Ovary (tissue), 10 donors: ENCODE measurements at places on chromosomes 7 and 10. TPM values are rescaled to one million over a fixed set of nuclear protein-coding genes. Genes with fewer than 3 reads are reported as not detected.

VTI1A gene
- total RNA-seq = 39.1 TPM

PTF1A gene
- not detected for total RNA-seq

GFRA1 gene
- total RNA-seq = 9.1 TPM

MRLN gene
- total RNA-seq = not detected

FAM25C gene
- not detected for total RNA-seq

ARID5B gene
- total RNA-seq = 24.5 TPM

TBXAS1 gene
- 4.0 TPM for total RNA-seq

LDB3 gene
- total RNA-seq = 2.6 TPM

CLCN1 gene
- total RNA-seq = not detected

- H3K27ac ChIP-seq = no peak overlapping the region
- H3K4me3 ChIP-seq = no peak overlapping the region
- peak; percentile 29 for DNase-seq
- H3K4me1 ChIP-seq = peaks cover 5% of the 10 kb centered on the region
- H3K27me3 ChIP-seq = no peaks in the 10 kb centered on the region
Measured at GRCh38 chr10:6140141-6140841, 51.5 kb downstream of the RBM17 start.

DNA sequence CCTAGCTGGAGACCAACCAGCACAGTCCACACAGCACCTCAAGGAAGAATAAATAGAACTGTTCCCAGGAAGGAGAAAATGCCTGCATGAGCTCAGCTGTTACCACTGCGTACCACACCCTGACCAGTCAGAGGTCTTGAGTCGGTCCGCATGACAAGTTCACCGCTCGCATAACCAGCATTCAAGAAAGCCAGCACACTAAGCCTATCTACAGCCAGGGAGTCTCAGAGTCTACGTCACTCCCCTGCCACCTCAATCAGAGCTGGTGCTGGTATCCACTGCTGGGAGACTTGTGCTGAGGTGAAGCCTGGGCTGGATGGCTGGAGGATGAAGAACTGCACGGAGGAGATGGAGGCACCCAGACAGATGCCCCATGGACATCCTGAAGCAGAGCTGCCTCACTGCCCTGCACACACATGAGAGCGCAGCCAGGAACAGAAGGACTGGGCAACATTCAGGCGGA is 19.6 kb downstream of the AKR1C1 start:
- no peaks in the 10 kb centered on the region for H3K27me3 ChIP-seq
- H3K4me3 ChIP-seq = no peak overlapping the region
- no peak overlapping the region for H3K27ac ChIP-seq
- DNase-seq = no peak
- H3K4me1 ChIP-seq = peaks cover 7% of the 10 kb centered on the region

- no peak for DNase-seq
- H3K27ac ChIP-seq = no peak overlapping the region
- no peaks in the 10 kb centered on the region for H3K36me3 ChIP-seq
- no peak overlapping the region for H3K4me3 ChIP-seq
- H3K4me1 ChIP-seq = no peaks in the 10 kb centered on the region
- H3K27me3 ChIP-seq = no peaks in the 10 kb centered on the region
Measured at GRCh38 chr7:139495580-139496125, 12.2 kb upstream of the KLRG2 start.

- H3K27ac ChIP-seq = no peak overlapping the region
- no peak overlapping the region for H3K4me3 ChIP-seq
- peaks cover 4% of the 10 kb centered on the region for H3K4me1 ChIP-seq
- H3K36me3 ChIP-seq = no peaks in the 10 kb centered on the region
Measured at GRCh38 chr10:74988054-74988775, 123.2 kb upstream of the SAMD8 start.

- H3K27me3 ChIP-seq = no peaks in the 10 kb centered on the region
- H3K4me1 ChIP-seq = no peaks in the 10 kb centered on the region
- no peak overlapping the region for H3K4me3 ChIP-seq
- DNase-seq = no peak
- no peaks in the 10 kb centered on the region for H3K36me3 ChIP-seq
Measured at GRCh38 chr7:23377134-23377533, 78.0 kb downstream of the MALSU1 start.

GRCh38 chr10:3265088-3265487 is 92.5 kb upstream of the PITRM1 start:
- no peak overlapping the region for H3K27ac ChIP-seq
- no peaks in the 10 kb centered on the region for H3K27me3 ChIP-seq
- no peak for DNase-seq

GRCh38 chr10:132010483-132010882 is 28.8 kb upstream of the BNIP3 start:
- no peak overlapping the region for H3K4me3 ChIP-seq
- H3K27ac ChIP-seq = no peak overlapping the region
- DNase-seq = no peak
- no peaks in the 10 kb centered on the region for H3K36me3 ChIP-seq

- H3K4me3 ChIP-seq = peak overlapping the region; percentile 40
- peaks cover 5% of the 10 kb centered on the region for H3K4me1 ChIP-seq
- H3K36me3 ChIP-seq = no peaks in the 10 kb centered on the region
- H3K27me3 ChIP-seq = no peaks in the 10 kb centered on the region
- H3K27ac ChIP-seq = no peak overlapping the region
Measured at GRCh38 chr10:117217196-117217761, 20.0 kb downstream of the KCNK18 start.

GRCh38 chr10:18601321-18601720 is 50.1 kb downstream of the NSUN6 start:
- no peak overlapping the region for H3K4me3 ChIP-seq
- no peaks in the 10 kb centered on the region for H3K4me1 ChIP-seq
- no peaks in the 10 kb centered on the region for H3K36me3 ChIP-seq
- H3K27me3 ChIP-seq = no peaks in the 10 kb centered on the region
- no peak for DNase-seq
- no peak overlapping the region for H3K27ac ChIP-seq

- no peak overlapping the region for H3K4me3 ChIP-seq
- H3K36me3 ChIP-seq = no peaks in the 10 kb centered on the region
- H3K4me1 ChIP-seq = no peaks in the 10 kb centered on the region
Measured at GRCh38 chr7:14158111-14158510, 168.6 kb upstream of the ETV1 start.

GRCh38 chr7:50088463-50089129 is 4.5 kb downstream of the ZPBP start:
- no peaks in the 10 kb centered on the region for H3K27me3 ChIP-seq
- H3K4me1 ChIP-seq = no peaks in the 10 kb centered on the region
- no peak for DNase-seq
- H3K4me3 ChIP-seq = no peak overlapping the region
- H3K36me3 ChIP-seq = no peaks in the 10 kb centered on the region
- no peak overlapping the region for H3K27ac ChIP-seq

DNA sequence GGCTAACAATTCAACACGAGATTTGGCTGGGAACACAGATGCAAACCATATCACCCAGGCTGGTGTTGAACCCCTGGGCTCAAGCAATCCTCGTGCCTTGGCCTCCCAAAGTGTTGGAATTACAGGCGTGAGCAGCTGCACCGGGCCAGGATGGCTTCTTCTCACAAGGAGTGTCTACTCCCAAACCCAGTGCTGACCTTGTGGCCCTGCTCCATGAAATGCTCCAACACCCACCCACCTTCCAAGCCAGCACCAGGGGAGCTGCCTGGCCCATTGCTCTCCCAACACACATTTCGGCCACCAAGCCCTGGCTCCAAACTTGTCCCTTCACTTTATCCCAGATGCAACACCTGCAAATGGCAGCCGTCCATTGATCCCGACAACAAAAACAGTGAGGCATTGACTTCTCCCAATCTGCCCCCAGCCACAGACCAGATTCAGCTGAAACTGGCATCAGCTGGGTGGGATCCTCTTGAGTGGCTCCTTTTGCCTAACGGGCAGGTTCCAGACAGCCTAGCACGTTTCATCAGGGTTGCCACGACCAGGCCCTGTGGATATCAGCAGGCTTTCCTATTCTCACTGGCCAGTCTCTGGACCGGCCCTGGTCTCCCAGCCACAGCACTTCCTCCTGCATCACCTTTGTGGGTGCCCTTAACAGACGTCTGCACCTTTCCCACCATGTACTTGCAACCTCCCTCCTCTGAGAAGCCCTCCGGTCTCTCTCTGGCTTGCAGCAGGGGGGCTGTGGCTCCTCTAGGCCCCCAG is 105.7 kb upstream of the CARD11 start:
- no peak overlapping the region for H3K27ac ChIP-seq
- no peaks in the 10 kb centered on the region for H3K27me3 ChIP-seq
- no peaks in the 10 kb centered on the region for H3K4me1 ChIP-seq

- no peak overlapping the region for H3K27ac ChIP-seq
- DNase-seq = no peak
- peaks cover 2% of the 10 kb centered on the region for H3K4me1 ChIP-seq
- no peak overlapping the region for H3K4me3 ChIP-seq
- no peaks in the 10 kb centered on the region for H3K27me3 ChIP-seq
Measured at GRCh38 chr7:88090671-88091070, 129.2 kb downstream of the SRI start.

DNA sequence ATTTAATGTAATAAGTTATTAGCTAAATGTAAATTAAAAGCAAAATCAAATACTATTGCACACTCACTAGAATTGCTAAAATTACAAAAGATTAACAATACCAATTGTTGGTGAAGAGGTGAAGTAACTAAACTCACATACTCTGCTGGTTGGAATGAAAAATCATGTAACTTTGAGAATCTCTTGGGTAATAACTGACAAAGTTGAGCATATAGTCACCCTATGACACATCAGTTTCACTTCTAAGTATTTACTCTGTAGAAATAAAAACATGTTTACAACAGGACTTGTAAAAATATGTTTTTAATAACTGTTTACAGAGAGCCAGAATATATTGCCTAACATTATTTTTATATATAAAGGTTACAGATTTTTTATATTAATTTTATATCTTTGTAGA is 33.6 kb downstream of the CNTNAP2 start:
- no peaks in the 10 kb centered on the region for H3K36me3 ChIP-seq
- DNase-seq = no peak
- H3K4me1 ChIP-seq = no peaks in the 10 kb centered on the region
- no peaks in the 10 kb centered on the region for H3K27me3 ChIP-seq
- H3K27ac ChIP-seq = no peak overlapping the region

GRCh38 chr10:91088300-91089140 is 131.9 kb upstream of the PCGF5 start:
- H3K27me3 ChIP-seq = no peaks in the 10 kb centered on the region
- DNase-seq = no peak
- H3K4me1 ChIP-seq = no peaks in the 10 kb centered on the region
- H3K27ac ChIP-seq = no peak overlapping the region
- H3K4me3 ChIP-seq = no peak overlapping the region

DNA sequence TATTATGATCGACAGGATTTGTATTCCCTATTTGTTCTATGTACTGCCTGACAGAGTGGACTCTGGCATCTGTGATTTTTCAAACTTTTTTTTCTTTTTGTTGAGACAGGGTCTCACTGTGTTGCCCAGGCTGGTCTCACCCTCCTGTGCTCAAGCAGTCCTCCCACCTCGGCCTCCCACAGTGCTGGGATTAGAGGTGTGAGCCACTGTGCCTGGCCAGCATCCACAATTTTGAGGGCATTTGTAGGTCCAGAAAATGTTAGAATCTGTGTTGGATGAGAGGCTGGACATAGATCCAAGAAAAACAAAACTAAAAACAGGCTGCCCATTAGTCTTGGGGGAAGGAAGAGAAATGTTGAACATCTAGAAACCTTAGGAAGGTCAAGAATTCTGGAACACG is 34.3 kb downstream of the SGPL1 start:
- no peak for DNase-seq
- peaks cover 2% of the 10 kb centered on the region for H3K4me1 ChIP-seq
- H3K27ac ChIP-seq = no peak overlapping the region
- H3K4me3 ChIP-seq = no peak overlapping the region

GRCh38 chr10:133336118-133336576 is 549 bp downstream of the CALY start:
- peaks cover 6% of the 10 kb centered on the region for H3K27me3 ChIP-seq
- no peak overlapping the region for H3K27ac ChIP-seq

DNA sequence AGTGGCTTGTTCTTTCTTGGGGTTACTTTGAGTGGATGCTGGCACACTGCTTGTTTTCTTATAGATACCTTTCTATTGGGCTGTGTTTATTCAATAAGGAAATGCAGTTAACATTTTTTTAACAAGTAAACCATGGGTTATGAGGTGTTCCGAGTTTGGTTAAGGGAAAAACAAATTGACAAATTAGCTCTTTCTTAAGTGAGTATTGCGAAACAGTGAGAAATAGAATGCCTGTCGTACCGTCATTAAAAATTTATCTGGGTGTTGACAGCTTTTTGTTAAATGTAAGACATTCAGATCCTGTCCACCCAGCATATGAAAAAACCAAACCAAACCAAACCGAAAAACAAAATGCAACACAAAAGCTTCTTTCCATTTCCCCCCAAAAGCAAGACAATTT is 6.2 kb downstream of the CUX1 start:
- H3K27ac ChIP-seq = no peak overlapping the region
- no peak overlapping the region for H3K4me3 ChIP-seq
- H3K36me3 ChIP-seq = no peaks in the 10 kb centered on the region
- H3K4me1 ChIP-seq = peaks cover 4% of the 10 kb centered on the region
- no peaks in the 10 kb centered on the region for H3K27me3 ChIP-seq

DNA sequence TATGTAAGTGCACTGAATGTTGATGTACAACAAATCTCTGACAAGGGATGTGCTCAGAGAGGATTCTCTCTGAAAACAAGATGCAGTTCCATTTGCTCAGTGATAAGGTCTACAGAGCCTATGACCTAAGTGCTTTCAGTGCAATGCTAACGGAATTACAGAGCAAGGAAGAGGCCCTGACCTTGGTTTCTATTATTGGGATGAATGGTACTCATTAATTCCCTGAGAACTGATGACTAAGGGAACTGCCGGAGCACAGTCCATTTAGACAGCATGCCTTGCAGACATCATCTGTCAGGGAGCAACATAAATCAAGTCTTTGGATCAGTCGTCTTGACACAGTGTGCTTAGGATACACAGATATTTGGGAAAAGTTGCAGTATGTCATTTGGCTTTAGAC is 340.8 kb downstream of the PHTF2 start:
- H3K36me3 ChIP-seq = no peaks in the 10 kb centered on the region
- DNase-seq = no peak
- H3K4me1 ChIP-seq = peaks cover 5% of the 10 kb centered on the region
- H3K27me3 ChIP-seq = no peaks in the 10 kb centered on the region
- no peak overlapping the region for H3K4me3 ChIP-seq

GRCh38 chr7:148153616-148154284 is 436.8 kb upstream of the C7orf33 start:
- H3K36me3 ChIP-seq = no peaks in the 10 kb centered on the region
- H3K27me3 ChIP-seq = no peaks in the 10 kb centered on the region
- no peak overlapping the region for H3K4me3 ChIP-seq
- H3K4me1 ChIP-seq = peaks cover 5% of the 10 kb centered on the region

GRCh38 chr10:12191715-12192114 is 4.0 kb downstream of the NUDT5 start:
- no peak for DNase-seq
- no peak overlapping the region for H3K27ac ChIP-seq
- H3K27me3 ChIP-seq = no peaks in the 10 kb centered on the region
- no peak overlapping the region for H3K4me3 ChIP-seq
- H3K4me1 ChIP-seq = peaks cover 4% of the 10 kb centered on the region

- no peak overlapping the region for H3K4me3 ChIP-seq
- H3K36me3 ChIP-seq = no peaks in the 10 kb centered on the region
- no peaks in the 10 kb centered on the region for H3K4me1 ChIP-seq
- no peak overlapping the region for H3K27ac ChIP-seq
- no peak for DNase-seq
Measured at GRCh38 chr10:53918755-53919154, 882.3 kb downstream of the PCDH15 start.
